ENCODE measurements at places on chromosomes 5 and 9. TPM values are rescaled to one million over a fixed set of nuclear protein-coding genes. Genes with fewer than 3 reads are reported as not detected.
A peak's percentile ranks its signal among the peaks of the same experiment; 100 is the strongest.

The PCDHB14 gene
- not detected for total RNA-seq

The MAN1B1 gene
- total RNA-seq: 26.7 TPM

The GHR gene
- total RNA-seq: not detected

The WNT8A gene
- total RNA-seq: not detected

The TICAM2 gene
- 1.7 TPM for total RNA-seq

The BHMT gene
- total RNA-seq: not detected

DNA sequence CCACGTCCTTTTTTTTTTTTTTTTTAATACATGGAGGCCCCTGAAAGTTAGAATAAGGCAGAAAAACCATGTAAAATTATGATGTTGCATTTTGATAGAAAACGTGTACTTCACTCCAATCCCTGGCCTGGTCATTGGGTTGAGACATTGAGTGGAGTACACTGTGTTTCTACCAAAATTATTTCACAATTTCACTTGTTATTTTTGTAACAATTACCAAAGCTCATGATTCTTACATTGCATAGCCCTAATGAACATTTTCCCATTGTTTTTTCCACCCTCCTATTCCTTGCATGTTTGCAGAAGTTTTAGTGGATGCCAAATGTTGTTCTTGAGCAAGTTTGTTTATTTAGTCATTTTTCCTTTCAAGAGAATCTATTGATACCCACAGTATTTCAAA lies 21.9 kb downstream of the MAMDC2 start:
- H3K4me3 ChIP-seq: no peak overlapping the region
- H3K4me1 ChIP-seq: no peaks in the 10 kb centered on the region
- no peak for DNase-seq
- H3K27me3 ChIP-seq: peaks cover 24% of the 10 kb centered on the region

GRCh38 chr9:112783551-112783954 lies 33.0 kb downstream of the SNX30 start:
- peaks cover 17% of the 10 kb centered on the region for H3K4me1 ChIP-seq
- H3K27me3 ChIP-seq: no peaks in the 10 kb centered on the region
- no peak overlapping the region for H3K27ac ChIP-seq

GRCh38 chr5:1538276-1538675 lies 14.5 kb upstream of the LPCAT1 start:
- peaks cover 2% of the 10 kb centered on the region for H3K27me3 ChIP-seq
- peak overlapping the region; percentile 63 for H3K27ac ChIP-seq
- H3K36me3 ChIP-seq: no peaks in the 10 kb centered on the region
- H3K4me3 ChIP-seq: no peak overlapping the region
- no peak for DNase-seq

- H3K4me3 ChIP-seq: no peak overlapping the region
- H3K27me3 ChIP-seq: peaks cover 11% of the 10 kb centered on the region
- H3K4me1 ChIP-seq: peaks cover 5% of the 10 kb centered on the region
- DNase-seq: no peak
- H3K36me3 ChIP-seq: no peaks in the 10 kb centered on the region
- no peak overlapping the region for H3K27ac ChIP-seq
Measured at GRCh38 chr9:72041775-72042194, 18.6 kb downstream of the C9orf57 start.

DNA sequence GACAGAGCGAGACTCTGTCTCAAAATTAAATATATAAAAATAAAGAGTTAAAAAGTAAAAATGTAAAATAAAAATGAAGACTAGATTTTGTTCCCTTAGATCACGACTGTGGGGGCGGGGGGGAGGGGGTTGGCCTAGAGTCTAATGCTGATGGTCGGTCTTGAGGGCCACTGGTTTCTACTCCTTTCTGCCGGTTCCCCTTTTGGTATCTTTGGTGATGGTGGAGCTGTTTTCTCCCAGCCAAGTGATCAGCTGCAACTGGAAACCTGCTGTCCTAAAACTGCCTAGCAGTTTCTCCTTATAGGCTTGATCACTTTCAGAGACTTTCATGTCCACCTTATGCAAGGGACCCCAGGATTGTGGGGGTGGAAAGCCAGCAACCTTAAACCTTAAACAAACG lies 1.1 kb downstream of the SRD5A1 start:
- peak overlapping the region; percentile 99 for H3K4me3 ChIP-seq
- peaks cover 30% of the 10 kb centered on the region for H3K36me3 ChIP-seq
- peaks cover 28% of the 10 kb centered on the region for H3K4me1 ChIP-seq

DNA sequence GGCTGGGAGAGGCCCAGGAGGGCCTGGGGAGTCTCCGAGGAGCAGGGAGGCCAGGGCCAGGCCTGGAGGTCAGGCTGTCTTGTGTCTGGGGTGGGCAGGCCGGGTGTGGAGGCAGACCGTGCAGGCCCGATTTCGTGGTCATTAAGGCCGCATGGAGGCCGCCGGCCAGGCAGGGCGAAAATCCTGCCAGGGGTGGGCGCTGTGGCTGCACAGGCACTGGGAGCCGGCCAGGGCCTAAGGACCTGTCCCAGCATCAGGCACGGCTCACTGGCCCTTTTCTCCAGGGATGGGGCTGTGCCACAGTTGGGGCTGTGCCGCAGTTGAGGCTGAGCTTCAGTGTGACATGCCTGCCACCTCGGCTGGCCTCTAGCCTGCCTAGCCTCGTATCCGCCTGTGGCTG lies 35.9 kb downstream of the ASS1 start:
- H3K4me1 ChIP-seq: no peaks in the 10 kb centered on the region
- no peak for DNase-seq
- H3K27me3 ChIP-seq: peaks cover 15% of the 10 kb centered on the region
- H3K27ac ChIP-seq: no peak overlapping the region
- no peaks in the 10 kb centered on the region for H3K36me3 ChIP-seq

DNA sequence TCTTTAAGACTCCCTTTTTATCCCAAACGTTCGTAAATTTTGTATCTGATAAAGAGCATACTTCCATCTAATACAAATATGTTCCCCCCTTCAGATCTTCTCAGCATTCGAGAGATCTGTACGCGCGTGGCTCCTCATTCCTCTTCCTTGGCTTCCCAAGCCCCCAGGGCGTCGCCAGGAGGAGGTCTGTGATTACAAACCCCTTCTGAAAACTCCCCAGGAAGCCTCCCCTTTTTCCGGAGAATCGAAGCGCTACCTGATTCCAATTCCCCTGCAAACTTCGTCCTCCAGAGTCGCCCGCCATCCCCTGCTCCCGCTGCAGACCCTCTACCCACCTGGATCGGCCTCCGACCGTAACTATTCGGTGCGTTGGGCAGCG lies 19.9 kb downstream of the CDKN2A start:
- H3K4me1 ChIP-seq: peaks cover 23% of the 10 kb centered on the region
- no peak for DNase-seq
- H3K27me3 ChIP-seq: peaks cover 75% of the 10 kb centered on the region
- H3K27ac ChIP-seq: no peak overlapping the region
- peak overlapping the region; percentile 62 for H3K4me3 ChIP-seq

- H3K27ac ChIP-seq: no peak overlapping the region
- DNase-seq: no peak
- H3K4me1 ChIP-seq: peaks cover 48% of the 10 kb centered on the region
- H3K4me3 ChIP-seq: no peak overlapping the region
Measured at GRCh38 chr9:77954013-77954665, 77.5 kb downstream of the GNAQ start.

GRCh38 chr9:112836394-112836793 lies 54.3 kb downstream of the SLC46A2 start:
- DNase-seq: no peak
- no peaks in the 10 kb centered on the region for H3K27me3 ChIP-seq
- H3K36me3 ChIP-seq: peaks cover 5% of the 10 kb centered on the region
- no peak overlapping the region for H3K4me3 ChIP-seq
- H3K27ac ChIP-seq: no peak overlapping the region

DNA sequence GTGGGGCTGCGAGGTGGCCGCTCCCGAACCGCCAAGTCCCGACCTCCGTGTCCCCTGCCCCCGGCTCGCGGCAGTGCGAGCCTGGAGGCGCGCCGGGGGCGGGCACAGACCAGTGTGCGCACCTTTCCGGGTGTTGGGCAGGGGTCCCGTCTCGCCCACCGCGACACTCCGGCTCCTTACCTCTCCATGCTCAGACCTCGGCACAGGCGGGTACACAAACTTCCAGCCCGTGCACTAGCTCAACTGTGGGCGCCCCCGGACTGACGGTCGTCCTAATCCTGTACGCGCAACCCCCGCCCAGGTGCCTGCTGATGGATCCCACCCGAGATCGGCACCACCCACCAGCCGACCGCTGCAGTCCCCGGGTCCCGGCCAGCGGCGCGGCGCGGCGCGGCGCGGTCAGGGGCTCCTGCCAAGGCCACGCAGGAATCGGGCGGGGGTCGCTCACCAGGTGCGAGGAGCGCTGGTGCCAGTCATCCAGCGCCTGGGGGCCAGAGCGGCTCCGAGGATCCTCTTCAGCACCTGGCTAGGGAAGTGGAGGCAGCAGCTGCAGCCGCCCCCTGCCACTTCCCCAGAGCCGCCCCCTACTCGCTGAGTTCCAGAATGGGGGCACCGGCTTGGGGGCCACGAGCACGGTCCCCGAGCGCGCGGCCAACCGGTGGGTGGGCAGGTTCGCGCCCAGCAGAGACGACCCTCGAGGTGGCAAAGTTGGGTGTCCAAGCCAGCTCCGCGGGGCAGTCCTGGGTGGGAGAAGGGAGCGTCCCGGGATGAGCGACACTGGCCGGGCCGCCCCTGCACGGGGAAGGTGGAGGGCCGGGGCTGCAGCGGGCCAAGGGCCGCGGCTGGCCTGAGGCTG lies 511 bp downstream of the SEMA5A start:
- no peaks in the 10 kb centered on the region for H3K36me3 ChIP-seq
- DNase-seq: no peak
- H3K27ac ChIP-seq: no peak overlapping the region
- H3K4me1 ChIP-seq: peaks cover 3% of the 10 kb centered on the region
- no peak overlapping the region for H3K4me3 ChIP-seq

Data from activated CD4-positive, alpha-beta T cell treated with anti-CD3 and anti-CD28 coated beads for 36 hours (primary cell).